ENCODE measurements at places on chromosomes 5 and 9.

DNA sequence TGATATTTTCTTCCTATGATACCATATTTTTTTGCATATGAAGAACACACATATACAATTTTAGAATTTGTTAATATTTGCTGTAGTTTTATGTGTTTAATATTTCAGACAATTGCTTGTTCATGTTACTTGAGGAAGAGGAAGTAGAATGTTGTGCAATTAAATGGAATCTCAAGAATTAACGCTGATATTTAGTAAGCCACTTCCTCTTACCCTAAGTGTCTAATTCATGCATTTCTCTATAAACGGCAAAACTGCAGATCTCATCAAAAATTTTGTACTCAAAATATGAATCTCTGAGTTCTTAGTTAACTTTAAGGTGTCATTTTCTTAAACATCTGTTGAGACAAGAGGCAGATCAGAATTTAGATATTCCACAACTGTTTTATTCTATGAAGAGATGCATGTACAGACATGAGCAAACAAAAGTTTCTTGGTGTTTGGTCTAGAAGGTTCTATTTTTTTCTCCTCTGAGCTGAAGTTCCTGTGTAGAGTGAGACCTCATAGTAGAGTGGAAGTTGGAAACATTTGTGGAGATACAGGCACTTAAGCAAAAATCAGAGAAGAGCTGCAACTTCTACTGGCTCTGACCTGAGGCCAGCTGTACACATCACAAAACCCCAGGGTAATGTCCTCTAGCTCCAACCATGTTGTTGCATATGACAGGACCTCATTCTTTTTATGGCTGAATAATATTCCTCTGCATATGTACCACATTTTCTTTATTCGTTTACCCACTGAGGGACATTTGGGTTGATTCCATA lies 16.6 kb upstream of the TGFBI start:
- DNase-seq: no peak

DNA sequence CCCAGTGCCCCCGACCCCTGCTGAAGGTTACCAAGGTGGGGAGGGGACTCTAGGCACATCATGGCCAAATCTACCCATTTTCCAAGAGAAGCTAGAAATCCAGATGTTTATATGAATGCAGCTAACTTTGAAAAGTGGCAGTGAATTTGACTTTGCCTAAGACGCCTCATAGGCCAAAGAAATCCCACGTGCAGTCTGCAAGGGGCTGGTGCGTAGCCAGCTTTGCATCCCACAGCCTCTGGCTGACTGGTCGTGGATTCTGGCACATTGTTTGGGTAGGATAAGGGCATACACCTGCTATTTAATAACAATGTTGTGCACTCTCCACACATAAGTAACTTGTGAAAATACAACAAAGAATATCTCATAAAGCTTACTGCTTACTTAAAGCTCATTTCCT lies 3.5 kb upstream of the GADD45G start:
- no peak for DNase-seq

- no peak for DNase-seq
These were observed 335.6 kb upstream of the ITGA1 start for GRCh38 chr5:52452098-52452497.

GRCh38 chr5:113166852-113167366 lies 190.3 kb downstream of the DCP2 start:
- DNase-seq: no peak

DNA sequence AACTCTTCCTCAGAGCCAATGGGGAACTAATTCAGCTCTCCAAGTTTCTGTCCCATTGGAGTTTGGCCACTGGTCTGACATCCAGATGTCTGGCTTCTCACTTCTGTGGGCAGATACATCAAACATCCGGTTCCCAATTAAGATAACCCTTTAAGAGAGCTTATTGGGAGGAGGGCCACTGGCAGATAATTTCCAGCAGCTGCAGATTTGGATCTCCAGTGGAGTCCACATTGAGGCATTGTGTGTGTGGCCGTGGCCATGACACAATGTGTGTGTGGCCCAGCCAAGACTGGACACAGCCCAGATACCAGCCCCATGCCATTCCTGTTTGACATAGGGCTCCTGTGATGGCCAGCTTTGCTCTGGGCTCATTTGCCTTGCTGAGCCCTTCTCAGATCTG lies 110.5 kb upstream of the MAP1B start:
- DNase-seq: no peak

- peak; percentile 43 for DNase-seq
These were observed 480 bp downstream of the LMNB1 start for GRCh38 chr5:126777257-126777974.

DNA sequence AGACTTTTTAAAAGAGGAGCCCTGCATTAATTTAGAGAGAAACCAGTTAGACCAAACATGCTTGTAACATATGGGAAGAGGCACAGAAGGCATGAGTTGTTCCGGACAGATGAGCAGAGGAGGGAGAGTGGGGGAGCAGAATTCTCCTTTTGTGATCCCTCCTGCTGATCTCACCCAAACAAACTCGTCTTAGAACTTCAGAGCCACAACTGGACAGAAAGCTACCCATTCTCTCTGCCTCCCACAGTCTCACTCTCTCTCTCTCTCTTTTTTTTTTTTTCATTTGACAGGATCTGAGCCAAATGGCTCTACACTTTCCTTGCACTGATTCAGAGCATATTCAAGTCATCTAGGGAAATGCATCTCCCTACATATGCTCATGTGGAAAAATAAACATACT lies 196.0 kb upstream of the PAPPA start:
- no peak for DNase-seq
